ENCODE measurements at places on chromosomes 7 and 10. TPM values are rescaled to one million over a fixed set of nuclear protein-coding genes. Genes with fewer than 3 reads are reported as not detected.

The IQUB gene
- 0.38 TPM for total RNA-seq

The DPP6 gene
- 0.56 TPM for total RNA-seq

The INMT gene
- 94.5 TPM for total RNA-seq

The ANKRD22 gene
- total RNA-seq, result not detected

- DNase-seq, result no peak
These were observed 455.0 kb downstream of the CCSER2 start for GRCh38 chr10:84783386-84783785.

DNA sequence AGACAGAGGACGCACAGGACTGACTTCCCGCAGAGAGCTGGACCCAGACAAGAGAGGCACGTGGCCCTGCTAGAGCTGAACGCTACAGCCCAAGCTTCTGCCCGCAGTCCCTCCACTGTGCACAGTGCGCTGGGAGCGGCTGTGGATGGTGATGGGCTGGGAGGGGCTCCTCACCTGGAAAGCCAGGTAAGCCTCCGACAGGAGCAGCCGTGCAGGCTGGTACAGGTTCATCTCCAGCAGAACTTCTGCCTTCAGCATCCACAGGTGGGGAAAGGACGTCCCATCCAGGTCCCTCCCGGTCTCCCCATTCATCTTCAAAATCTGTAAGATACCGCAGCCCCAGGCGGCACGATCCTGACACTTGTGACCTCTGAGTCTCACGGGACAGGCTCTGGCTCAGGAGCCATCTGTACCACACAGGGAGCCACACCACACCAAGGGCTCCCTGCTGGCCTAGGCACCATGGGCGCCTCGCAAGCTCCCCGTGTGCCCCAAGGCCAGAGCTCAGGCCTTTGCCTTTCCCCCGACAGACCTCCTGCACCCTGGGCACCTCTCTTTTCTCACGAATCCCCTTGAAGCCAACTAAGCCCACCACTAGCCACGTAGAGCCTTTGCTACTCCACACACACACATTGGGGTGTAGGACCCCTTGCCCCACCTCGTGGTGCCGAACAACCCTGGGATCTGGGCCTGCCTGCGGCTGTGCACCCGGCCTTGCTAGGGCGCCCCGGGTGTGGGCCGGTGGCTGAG lies 76.3 kb downstream of the CFAP46 start:
- peak; percentile 12 for DNase-seq

GRCh38 chr10:94213980-94214379 lies 148.8 kb downstream of the NOC3L start:
- no peak for DNase-seq

DNA sequence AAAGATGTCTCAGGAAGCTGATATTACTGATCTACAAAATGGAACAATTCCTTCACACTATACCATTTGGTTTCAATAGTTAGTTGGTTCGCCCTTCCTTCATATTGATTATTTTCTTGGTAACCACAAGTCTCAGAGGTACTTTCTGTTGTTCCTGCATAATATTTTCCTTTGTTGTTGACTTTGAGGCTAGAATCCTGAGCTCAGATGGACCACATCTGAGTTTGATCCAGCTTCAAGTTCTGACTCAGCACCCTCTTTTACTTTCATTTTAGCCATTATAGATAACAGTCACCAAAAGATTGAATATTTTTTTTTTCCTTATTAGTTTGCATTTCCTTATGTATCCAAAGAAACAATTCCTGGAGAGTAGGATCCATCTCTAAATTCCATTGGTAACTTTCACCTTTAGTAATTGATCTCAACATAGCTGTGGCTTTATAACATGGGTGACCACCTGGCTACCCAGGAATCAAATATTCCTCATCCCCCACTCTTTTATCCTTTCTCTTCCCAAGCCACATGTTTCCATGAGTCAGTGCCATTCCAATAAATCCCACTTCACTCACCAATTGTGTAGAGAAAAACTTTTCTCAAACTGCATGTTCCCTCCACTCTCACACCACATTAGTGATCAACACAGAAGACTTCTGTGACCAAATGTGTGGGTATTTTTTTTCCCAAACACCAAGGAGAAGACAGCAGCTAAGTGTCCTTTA lies 9.7 kb upstream of the ABCA13 start:
- DNase-seq, result no peak

DNA sequence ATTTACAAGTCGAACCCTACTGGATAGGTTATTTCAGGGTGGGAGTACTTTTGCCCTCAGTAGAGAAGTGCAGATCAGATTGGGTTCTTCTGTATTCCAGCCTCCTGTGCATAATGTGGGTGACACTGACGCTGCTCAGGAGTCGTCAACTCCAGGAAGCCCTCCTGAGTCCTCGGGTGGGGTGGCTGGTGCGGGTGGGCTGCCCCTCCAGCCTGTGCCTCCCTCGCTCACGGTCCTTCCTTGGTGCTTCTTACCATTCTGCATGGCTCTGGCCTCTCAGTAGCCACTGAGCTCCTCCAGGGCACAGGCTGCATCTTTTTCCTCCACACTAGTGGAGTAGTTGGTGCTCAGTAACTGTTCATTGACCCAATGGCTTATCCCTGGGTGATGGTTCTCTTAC lies 4.3 kb downstream of the CDH23 start:
- DNase-seq, result no peak

- DNase-seq, result no peak
These were observed 260.1 kb upstream of the YAE1 start for GRCh38 chr7:39306016-39306570.

DNA sequence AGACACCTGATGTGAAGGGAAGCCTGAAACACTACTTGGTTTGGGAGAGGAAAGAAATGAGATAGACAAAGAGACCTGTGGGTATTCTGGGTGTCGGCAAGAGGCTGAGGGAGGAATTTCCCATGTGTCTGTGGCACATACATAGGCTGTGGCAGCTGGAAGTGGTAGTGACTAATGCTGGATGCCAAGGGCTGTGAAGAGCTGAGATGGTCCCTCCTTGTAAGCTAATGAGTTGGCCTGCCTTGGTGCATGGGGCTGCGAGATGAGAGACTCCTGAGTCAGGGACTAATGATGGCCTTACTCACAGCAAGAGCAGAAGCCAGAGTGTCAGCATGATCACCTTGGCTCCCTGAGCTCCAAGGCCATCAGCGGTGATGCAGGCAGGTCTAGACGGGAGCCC lies 119.0 kb upstream of the EEPD1 start:
- no peak for DNase-seq

Measured in left cardiac atrium (tissue), 4 donors.